ENCODE measurements at places on chromosomes 11 and 22.

DNA sequence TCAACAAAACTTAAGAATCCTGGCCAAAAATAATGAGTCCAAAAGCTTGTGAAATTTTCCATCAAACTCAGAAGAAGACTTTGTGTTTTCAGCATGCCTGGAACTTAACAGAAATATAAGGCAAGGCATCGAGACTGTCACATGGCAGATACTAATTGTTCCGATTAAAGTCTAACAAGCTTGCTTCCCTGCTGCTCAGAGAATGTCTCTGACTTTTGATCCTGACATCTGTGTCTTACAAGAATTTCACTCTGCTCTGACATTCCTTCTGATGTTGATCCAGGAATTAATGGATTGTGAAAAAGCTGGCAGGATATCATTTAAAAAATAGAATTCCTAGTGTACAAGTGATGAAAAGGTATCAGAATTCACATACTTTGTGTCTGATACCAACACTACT is 170.2 kb downstream of the DCDC1 start:
- no peak for DNase-seq

DNA sequence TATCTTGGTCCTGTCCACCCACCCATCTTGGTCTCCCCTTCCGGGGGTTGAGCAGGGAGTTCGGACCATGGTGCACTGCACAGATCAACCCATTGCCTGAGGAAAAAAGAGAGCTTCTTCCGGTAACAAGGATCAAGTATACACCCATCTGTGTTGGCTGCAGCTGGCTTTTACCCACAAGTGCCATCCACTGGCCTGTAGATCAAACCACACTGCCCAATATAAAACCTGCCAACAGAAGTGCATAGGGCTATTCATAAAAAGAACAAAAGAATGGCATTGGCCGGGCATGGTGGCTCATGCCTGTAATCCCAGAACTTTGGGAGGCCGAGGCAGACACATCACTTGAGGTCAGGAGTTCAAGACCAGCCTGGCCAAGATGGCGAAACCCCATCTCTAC is 94.5 kb downstream of the ZC3H12C start:
- DNase-seq: no peak

GRCh38 chr11:62540804-62541701 is 5.6 kb downstream of the AHNAK start:
- DNase-seq: no peak

GRCh38 chr11:12137938-12138731 is 27.7 kb downstream of the MICAL2 start:
- no peak for DNase-seq

DNA sequence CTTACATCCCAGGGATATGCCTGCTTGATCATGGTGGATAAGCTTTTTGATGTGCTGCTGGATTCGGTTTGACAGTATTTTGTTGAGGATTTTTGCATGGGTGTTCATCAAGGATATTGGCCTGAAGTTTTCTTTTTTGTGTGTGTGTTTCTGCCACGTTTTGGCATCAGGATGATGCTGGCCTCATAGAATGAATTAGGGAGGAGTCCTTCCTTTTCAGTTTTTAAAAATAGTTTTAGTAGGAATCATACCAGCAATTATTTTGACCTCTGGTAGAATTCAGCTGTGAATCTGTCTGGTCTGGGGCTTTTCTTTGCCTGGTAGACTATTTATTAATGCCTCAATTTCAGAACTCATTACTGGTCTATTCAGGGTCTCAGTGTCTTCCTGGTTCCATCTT is 362.4 kb downstream of the JRKL start:
- DNase-seq: no peak

- DNase-seq: no peak
Measured at GRCh38 chr11:75100314-75100713, 3.6 kb upstream of the OR2AT4 start.

DNA sequence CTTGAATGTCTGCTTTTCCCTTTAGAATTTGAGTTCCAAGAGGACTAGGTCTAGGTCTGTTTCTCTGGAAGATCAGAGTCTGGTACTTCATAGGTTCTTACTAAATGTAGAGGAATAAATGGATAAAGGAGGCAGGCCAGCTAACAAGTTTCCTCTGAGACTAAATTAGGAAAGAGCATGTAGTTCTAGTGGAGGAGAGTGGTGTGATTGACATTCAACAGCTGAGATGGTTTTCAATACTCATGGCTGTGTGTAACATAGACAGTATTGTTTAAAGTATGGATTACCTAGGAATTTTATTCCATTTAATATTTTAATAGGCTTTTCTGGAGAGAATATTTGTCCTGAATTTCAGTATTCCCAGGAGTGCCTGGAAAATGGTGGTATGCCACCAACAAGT is 364.7 kb downstream of the METTL15 start:
- no peak for DNase-seq

GRCh38 chr22:26756675-26757293 is 99.4 kb downstream of the MIAT start:
- DNase-seq: peak; percentile 79

GRCh38 chr11:126636911-126637794 is 281.7 kb downstream of the ST3GAL4 start:
- DNase-seq: no peak

GRCh38 chr11:108768370-108768769 is 103.5 kb downstream of the DDX10 start:
- DNase-seq: no peak

DNA sequence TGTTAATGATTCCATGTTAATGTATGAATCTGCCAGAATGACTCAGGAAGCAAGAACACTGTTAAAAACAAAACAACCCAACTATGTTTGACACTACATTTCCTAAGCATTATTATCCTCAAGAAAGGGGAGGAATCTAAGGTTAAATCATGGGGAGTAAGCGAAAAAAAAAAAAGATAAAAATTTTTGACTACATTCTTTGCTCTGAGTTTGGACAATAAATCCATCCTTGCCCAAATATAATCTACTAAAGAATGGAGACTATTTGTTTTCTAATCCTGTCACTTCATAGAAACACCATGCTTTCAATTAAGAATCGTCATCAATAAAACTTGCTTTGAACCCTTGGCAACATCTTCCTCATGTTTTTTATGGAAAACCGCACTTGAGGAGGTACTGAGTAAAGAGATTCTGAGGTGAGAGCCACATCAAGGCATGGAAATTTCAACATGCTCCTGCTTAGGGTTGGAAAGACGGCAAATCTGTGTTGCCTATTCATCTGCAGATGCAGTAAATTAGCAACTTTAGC is 9.7 kb downstream of the MAML2 start:
- no peak for DNase-seq

GRCh38 chr11:45444796-45445195 is 158.7 kb upstream of the SYT13 start:
- no peak for DNase-seq

DNA sequence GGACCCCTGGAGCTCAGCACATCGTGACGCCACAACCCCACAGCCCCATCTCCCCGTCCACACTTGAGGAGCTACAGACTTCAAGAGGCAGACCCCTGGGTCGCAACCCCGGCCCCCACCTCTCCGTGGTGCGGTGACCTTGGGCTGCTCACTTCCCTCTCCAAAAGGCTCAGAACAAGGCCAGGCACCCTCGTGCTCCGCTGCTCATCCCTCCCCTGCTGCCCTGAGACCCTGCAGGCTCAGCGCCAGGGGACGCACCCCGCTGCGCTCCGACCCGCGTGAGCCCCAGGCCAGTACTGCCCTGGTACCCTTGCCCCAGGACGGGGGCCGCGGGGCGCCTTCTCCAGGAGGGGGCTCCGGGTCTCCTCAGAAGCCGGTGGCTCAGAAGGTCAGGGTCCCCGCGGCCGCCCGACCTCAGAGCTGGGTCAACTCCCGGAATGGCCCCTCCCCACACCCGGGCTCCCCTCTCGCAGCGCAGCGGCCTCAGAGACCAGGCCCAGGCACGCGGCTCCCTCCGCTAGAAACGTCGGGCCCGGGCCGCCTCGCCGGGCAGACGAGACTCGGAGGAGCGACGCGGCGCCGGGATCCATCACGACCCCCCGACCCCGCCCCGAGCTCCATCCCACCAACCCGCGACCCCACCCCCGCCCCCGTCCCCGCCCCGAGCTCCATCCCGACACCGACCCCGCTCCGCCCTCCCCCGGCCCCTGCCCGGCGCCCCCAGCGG is 563 bp downstream of the GATD1 start:
- peak; percentile 48 for DNase-seq

- DNase-seq: no peak
Measured at GRCh38 chr11:8032576-8033304, 45.6 kb downstream of the EIF3F start.

GRCh38 chr22:49570032-49570848 is 257.4 kb downstream of the BRD1 start:
- no peak for DNase-seq
